CD4-positive, alpha-beta T cell (primary cell): ENCODE measurements at places on chromosomes 6 and 20. TPM values are rescaled to one million over a fixed set of nuclear protein-coding genes. Genes with fewer than 3 reads are reported as not detected.

GRCh38 chr20:58130581-58130980 lies 97.9 kb downstream of the ANKRD60 start:
- peaks cover 43% of the 10 kb centered on the region for H3K27me3 ChIP-seq
- DNase-seq = no peak
- H3K4me1 ChIP-seq = no peaks in the 10 kb centered on the region
- H3K36me3 ChIP-seq = no peaks in the 10 kb centered on the region
- no peak overlapping the region for H3K4me3 ChIP-seq

DNA sequence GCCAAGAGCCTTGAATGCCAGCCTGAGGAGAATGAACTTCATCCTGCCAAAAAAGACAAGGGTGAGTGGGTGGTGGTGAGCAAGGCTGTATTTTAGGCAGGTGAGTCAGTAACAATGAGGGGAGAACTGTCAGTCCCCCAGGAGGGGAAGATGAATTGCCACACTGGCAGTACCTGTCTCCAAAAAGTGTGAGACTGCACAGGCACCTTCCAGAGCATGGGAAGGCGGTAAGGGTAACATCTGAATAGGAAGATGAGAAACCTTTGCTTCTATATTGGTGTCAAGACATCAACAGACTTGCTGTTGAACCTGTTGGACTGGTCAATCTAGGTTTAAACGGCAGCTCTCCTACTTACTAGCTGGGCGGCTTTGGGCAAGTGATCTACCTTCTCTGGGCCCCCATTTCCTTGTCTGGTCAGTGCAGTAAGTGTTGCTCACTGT lies 30.9 kb downstream of the STK35 start:
- no peak for DNase-seq
- H3K27me3 ChIP-seq = no peaks in the 10 kb centered on the region
- no peak overlapping the region for H3K27ac ChIP-seq
- H3K4me1 ChIP-seq = peaks cover 10% of the 10 kb centered on the region

GRCh38 chr6:116877743-116878142 lies 701 bp downstream of the RFX6 start:
- H3K36me3 ChIP-seq = no peaks in the 10 kb centered on the region
- peaks cover 8% of the 10 kb centered on the region for H3K4me1 ChIP-seq
- H3K27ac ChIP-seq = no peak overlapping the region
- H3K27me3 ChIP-seq = peaks cover 35% of the 10 kb centered on the region
- H3K4me3 ChIP-seq = no peak overlapping the region

Gene EYA2
- total RNA-seq = not detected

DNA sequence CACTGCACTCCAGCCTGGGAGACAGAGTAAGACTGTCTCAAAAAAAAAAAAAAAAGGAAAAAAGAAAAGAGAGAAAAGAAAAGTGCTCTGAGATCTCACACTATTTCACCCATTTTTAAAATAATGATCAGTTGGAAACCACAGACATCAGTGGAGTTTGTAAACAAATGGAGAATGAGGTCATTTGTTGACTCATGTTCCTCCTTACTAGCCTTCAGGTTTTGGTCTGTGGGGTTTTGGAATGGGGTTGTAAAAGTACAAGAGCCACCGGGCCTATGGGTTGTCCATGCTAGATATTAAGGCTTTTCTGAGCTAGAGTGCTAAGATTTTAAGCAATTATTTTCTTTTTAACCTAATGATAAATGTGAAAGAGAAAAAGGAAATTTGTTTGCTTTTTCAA lies 104.4 kb upstream of the PRL start:
- no peak overlapping the region for H3K4me3 ChIP-seq
- DNase-seq = no peak
- no peaks in the 10 kb centered on the region for H3K4me1 ChIP-seq
- no peaks in the 10 kb centered on the region for H3K36me3 ChIP-seq

- no peaks in the 10 kb centered on the region for H3K4me1 ChIP-seq
- DNase-seq = no peak
- no peak overlapping the region for H3K4me3 ChIP-seq
- no peaks in the 10 kb centered on the region for H3K27me3 ChIP-seq
- no peaks in the 10 kb centered on the region for H3K36me3 ChIP-seq
- no peak overlapping the region for H3K27ac ChIP-seq
These were observed 189.7 kb upstream of the NOX3 start for GRCh38 chr6:155645325-155645724.

DNA sequence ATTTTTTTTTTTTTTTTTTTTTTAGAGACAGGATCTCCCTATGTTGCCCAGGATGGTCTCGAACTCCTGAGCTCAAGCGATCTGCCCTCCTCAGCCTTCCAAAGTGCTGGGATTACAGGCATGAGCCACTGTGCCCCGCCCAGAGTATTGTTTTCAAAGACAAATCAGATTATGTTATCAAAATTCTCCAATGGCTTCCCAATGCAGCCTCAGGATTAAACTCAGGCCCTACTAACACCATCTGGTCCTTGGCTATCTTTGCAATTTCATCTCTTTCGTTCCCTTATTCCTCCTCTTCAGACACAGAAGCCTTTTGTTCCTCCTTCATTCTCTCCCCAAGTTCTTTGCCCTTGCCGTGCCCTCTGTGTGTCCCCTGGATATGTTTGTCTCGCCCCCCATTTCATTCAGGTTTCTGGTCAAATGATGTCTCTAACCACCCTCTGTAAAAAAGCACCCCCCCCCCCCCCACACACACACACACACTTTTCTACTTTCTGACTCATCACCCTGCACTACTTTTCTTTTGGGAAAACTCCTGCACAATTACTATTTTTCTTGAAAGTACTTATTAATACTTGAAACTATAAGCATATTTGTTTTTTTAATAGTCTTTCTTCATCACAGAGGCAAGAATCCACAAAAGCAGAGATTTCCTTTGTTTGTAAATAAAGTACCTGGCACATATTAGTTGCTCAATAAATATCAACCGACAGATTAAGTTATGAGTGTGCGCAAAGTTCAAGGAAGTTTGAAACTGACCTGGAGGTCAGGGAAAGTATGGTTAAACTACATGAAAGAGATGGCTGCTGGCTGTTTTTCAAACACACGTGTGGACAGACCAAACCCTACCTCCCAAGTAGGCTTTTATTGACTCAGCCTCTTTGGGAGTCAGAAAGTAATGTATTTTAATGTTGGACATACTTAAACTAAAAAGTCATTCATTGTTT lies 16.7 kb downstream of the BTN1A1 start:
- H3K27ac ChIP-seq = no peak overlapping the region
- DNase-seq = no peak
- no peaks in the 10 kb centered on the region for H3K36me3 ChIP-seq
- H3K4me1 ChIP-seq = peaks cover 7% of the 10 kb centered on the region

GRCh38 chr6:11810039-11810541 lies 31.5 kb upstream of the ADTRP start:
- H3K36me3 ChIP-seq = no peaks in the 10 kb centered on the region
- DNase-seq = no peak
- H3K27me3 ChIP-seq = no peaks in the 10 kb centered on the region
- H3K4me3 ChIP-seq = no peak overlapping the region
- H3K4me1 ChIP-seq = peaks cover 10% of the 10 kb centered on the region
- no peak overlapping the region for H3K27ac ChIP-seq

DNA sequence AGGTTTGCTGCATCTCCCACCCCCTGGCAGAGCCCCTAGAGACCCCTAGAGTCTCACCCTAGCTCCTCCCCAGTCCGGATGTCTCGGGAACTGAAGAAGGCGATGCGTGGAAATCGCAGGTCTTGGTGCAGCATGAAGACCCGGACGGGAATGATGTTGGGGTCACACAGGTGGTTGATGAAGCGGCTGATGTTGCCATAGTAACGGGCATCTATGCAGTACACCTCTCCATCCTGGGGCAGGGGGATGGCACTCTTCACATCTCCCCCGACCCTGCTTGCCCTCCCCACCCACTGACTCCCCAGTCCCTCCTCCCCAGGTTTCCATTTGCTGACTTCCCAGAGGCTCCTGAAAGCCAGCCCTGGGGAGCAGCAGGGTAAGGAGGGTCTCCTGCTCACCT lies 1.8 kb upstream of the SLC44A4 start:
- no peaks in the 10 kb centered on the region for H3K4me1 ChIP-seq
- H3K27me3 ChIP-seq = no peaks in the 10 kb centered on the region
- H3K4me3 ChIP-seq = no peak overlapping the region
- DNase-seq = no peak
- H3K36me3 ChIP-seq = peaks cover 53% of the 10 kb centered on the region

DNA sequence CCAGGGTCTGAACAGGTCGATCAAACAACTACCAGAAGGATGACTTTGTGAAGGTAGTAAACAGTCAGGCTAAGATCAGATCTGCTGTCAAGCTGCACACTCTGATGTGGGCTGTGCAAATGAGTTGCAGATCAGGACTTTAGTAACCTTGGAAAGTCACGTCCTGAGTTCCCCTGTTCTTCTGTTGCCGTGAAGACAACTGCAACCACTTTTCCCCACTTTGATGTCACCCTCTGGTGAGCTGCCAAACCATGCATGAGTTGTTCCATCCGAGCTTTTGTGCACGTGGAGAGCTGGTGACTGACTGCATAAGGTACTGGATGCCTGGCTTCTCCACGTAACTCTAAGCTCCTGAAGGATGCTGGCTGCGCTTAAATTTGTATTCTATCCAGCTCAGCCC lies 111.0 kb downstream of the CD83 start:
- no peaks in the 10 kb centered on the region for H3K36me3 ChIP-seq
- no peak overlapping the region for H3K27ac ChIP-seq
- peak; percentile 16 for DNase-seq
- no peaks in the 10 kb centered on the region for H3K27me3 ChIP-seq
- no peak overlapping the region for H3K4me3 ChIP-seq

Gene KCNK16
- not detected for total RNA-seq

- DNase-seq = no peak
- peaks cover 7% of the 10 kb centered on the region for H3K4me1 ChIP-seq
- no peak overlapping the region for H3K4me3 ChIP-seq
- no peaks in the 10 kb centered on the region for H3K27me3 ChIP-seq
These were observed 4.3 kb upstream of the MTG2 start for GRCh38 chr20:62178316-62179161.

DNA sequence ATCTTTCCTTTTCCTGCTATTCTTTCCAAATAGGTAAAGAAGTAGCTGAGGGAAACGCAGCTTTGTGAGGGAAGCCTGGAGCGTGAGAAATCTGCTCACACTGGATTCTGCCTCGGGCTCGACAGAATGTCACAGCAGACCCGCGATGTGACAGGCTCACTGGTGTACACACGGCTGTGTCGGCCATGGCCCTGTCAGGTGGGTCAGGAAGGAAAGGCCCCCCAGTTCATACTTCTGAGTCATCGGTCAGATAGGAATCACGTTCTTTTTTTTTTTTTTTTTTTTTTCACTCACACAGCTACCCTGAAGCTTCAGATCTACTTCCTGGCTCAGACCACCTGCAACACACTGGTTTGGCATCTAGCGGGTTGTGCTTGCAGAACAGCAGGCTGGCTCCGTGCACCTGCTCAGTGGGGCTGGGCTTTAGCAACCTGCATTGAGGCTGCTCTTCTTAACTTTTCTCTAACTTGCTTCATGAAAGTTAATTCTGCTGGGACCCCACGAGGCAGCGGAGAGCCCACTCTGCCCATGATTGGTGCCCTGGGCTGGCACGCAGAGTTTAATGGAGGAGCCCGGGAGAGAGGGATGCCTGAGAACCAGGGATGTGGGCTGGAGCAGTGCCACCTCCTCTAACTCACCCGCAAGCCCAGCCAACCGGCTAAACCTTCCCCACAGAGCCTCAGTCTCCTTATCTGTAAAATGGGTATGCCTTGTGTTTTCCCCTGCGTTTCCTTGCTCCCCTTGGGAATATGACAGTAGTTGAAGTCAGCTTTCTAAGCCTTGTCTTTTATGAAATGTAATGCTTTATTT lies 61.5 kb upstream of the FNDC1 start:
- no peaks in the 10 kb centered on the region for H3K36me3 ChIP-seq
- no peaks in the 10 kb centered on the region for H3K27me3 ChIP-seq
- peaks cover 84% of the 10 kb centered on the region for H3K4me1 ChIP-seq
- peak; percentile 61 for DNase-seq

DNA sequence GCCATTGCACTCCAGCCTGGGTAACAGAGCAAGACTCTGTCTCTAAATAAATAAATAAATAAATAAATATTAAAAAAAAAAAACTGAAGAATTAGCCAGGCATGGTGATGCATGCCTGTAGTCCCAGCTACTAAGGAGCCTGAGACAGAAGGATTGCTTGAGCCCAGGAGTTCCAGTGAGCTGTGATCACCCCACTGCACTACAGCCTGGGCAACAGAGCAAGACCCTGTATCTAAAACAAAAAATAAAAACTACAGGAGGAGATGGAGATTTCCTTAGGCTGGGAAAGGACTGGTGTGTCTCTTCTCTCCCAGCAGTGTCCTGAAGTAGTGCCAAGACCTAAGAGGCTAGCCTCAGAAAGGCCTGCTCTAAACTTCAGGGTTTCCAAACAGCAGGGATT lies 8.1 kb upstream of the GTF3C6 start:
- H3K27ac ChIP-seq = no peak overlapping the region
- H3K27me3 ChIP-seq = no peaks in the 10 kb centered on the region
- no peak overlapping the region for H3K4me3 ChIP-seq

DNA sequence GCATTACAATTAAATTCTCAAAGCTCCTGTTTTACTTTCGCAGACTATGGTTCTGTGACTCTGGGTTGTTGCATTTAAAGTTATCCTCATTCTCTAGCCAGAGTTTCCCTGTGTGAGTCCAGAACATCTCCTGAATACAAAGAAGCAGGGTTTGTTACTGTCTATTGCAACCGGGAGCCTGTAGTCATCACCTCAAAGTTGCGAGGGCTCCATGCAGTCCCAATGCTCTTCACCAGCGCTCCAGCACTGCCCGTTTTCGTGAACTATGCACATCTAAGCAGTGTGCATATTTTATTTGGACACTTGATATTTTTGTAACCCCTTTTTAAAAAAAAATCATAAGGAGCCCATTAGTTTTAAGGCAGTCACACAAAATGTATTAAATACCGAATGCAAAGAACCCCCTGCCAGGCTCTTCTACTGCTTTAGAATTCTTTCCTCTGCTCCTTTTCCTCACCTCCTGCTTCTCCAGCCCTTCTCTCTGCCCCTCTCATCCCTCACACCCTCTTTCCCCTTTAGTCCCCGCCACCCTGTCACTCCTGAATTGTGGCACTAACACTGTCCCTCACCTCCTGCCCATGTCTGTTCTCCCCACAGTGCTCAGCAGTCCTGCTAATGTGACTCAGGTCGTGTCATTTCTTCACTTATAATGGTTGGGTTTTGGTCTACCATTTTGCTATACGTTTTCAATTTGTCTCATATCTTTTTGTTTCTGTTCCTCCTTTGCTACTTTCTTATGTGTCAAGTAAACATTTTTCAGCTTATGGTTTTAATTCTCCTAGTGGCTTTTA lies 1.1 kb upstream of the HLA-C start:
- peak overlapping the region; percentile 98 for H3K27ac ChIP-seq
- H3K27me3 ChIP-seq = no peaks in the 10 kb centered on the region
- peaks cover 35% of the 10 kb centered on the region for H3K36me3 ChIP-seq
- DNase-seq = peak; percentile 22
- H3K4me1 ChIP-seq = peaks cover 46% of the 10 kb centered on the region

Gene SLC22A3
- not detected for total RNA-seq
